Uterine smooth muscle cell (primary cell): ENCODE measurements at places on chromosomes 4 and X. TPM values are rescaled to one million over a fixed set of nuclear protein-coding genes. Genes with fewer than 3 reads are reported as not detected.

SPARCL1 gene
- 0.22 and 2.1 TPM in 2 replicates for total RNA-seq

BMP3 gene
- under 0.01 TPM in 2 replicates for total RNA-seq

UCP1 gene
- total RNA-seq: not detected in 2 replicates

AKAP4 gene
- not detected in 2 replicates for total RNA-seq

FGFBP1 gene
- not detected in 2 replicates for total RNA-seq

PFKFB1 gene
- total RNA-seq: 0.11 TPM in 1 of 2 replicates, not detected in the other

SSX3 gene
- not detected in 2 replicates for total RNA-seq

KCNIP4 gene
- total RNA-seq: not detected in 2 replicates

ODAM gene
- total RNA-seq: not detected in 2 replicates

SH3RF1 gene
- 31.9 and 33.2 TPM in 2 replicates for total RNA-seq

MAGEA2B gene
- total RNA-seq: not detected in 2 replicates

TLR2 gene
- 0.44 and 0.62 TPM in 2 replicates for total RNA-seq

HSFX4 gene
- total RNA-seq: not detected in 2 replicates

EVC2 gene
- total RNA-seq: 10.0 and 16.4 TPM in 2 replicates

RAB40AL gene
- 0.22 and 0.37 TPM in 2 replicates for total RNA-seq

TREX2 gene
- 1.9 and 2.4 TPM in 2 replicates for total RNA-seq

ACTRT1 gene
- total RNA-seq: not detected in 2 replicates

YY2 gene
- 2.6 and 2.7 TPM in 2 replicates for total RNA-seq

TMSB15A gene
- 3.2 and 8.7 TPM in 2 replicates for total RNA-seq

DNAAF6 gene
- not detected in 2 replicates for total RNA-seq

TRIML2 gene
- total RNA-seq: not detected in 2 replicates

PDCL2 gene
- total RNA-seq: not detected in 2 replicates

IGFBP7 gene
- 70.4 and 336 TPM in 2 replicates for total RNA-seq

GPR34 gene
- total RNA-seq: not detected in 2 replicates

ABCG2 gene
- total RNA-seq: 2.3 and 3.0 TPM in 2 replicates
